Articular chondrocyte of knee joint (primary cell): ENCODE measurements at places on chromosomes 3 and 15. TPM values are rescaled to one million over a fixed set of nuclear protein-coding genes. Genes with fewer than 3 reads are reported as not detected.

ARL14 gene
- 0.11 TPM in 1 of 2 replicates, not detected in the other for total RNA-seq

AGBL1 gene
- total RNA-seq, result under 0.01 TPM in 1 of 2 replicates, not detected in the other

RGMA gene
- total RNA-seq, result 2.9 and 4.1 TPM in 2 replicates

CLDN18 gene
- total RNA-seq, result under 0.01 TPM in 1 of 2 replicates, not detected in the other

BSN gene
- 0.22 and 0.26 TPM in 2 replicates for total RNA-seq

ACOX2 gene
- 3.2 and 14.2 TPM in 2 replicates for total RNA-seq

FSIP1 gene
- 2.9 and 6.2 TPM in 2 replicates for total RNA-seq

TRPM1 gene
- not detected in 2 replicates for total RNA-seq

PLCH1 gene
- total RNA-seq, result not detected in 2 replicates

MAGEL2 gene
- 0.13 and 0.22 TPM in 2 replicates for total RNA-seq

CLRN1 gene
- not detected in 2 replicates for total RNA-seq

SKOR1 gene
- total RNA-seq, result 0.11 and 0.13 TPM in 2 replicates

CPA3 gene
- 0.11 TPM in 1 of 2 replicates, not detected in the other for total RNA-seq

ROBO2 gene
- under 0.01 and 1.1 TPM in 2 replicates for total RNA-seq

CSK gene
- total RNA-seq, result 19.9 and 24.6 TPM in 2 replicates

FOXL2NB gene
- 0.13 and 0.22 TPM in 2 replicates for total RNA-seq
